ENCODE measurements at places on chromosomes 1 and 21. TPM values are rescaled to one million over a fixed set of nuclear protein-coding genes. Genes with fewer than 3 reads are reported as not detected.

CFHR3 gene
- total RNA-seq: 0.32 TPM

TMEM63A gene
- total RNA-seq: 6.5 TPM

OPN3 gene
- 55.6 TPM for total RNA-seq

RNF207 gene
- total RNA-seq: 9.8 TPM

RNU1-3 gene
- not detected for total RNA-seq

TRIM58 gene
- not detected for total RNA-seq

USH2A gene
- not detected for total RNA-seq

CFAP107 gene
- total RNA-seq: not detected

HCRTR1 gene
- total RNA-seq: not detected

PAQR6 gene
- total RNA-seq: 3.4 TPM

All from A549 treated with ZK216348 at 1 μM for 4 hours (cell line).